CD4-positive, alpha-beta memory T cell (primary cell): ENCODE measurements at places on chromosomes 3 and 15.

DNA sequence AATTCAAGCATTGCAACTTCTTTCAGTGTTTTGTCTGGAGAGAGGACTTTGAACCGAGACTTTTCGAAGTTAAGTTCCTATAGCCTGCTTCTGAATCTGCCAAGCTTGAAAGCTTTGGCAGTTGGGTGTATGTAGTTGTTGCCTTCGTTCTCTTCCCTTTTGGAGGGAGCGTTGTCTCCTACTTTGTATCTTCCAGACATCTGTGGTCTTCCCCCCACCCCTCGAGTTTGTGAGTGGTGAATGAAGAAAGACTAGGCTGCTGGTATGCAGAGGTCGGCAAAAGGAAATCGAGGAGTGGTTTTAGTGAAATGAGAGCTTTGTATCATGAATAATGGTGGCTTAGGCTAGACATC is 1.3 kb downstream of the CTNNB1 start:
- peak; percentile 36 for DNase-seq

DNA sequence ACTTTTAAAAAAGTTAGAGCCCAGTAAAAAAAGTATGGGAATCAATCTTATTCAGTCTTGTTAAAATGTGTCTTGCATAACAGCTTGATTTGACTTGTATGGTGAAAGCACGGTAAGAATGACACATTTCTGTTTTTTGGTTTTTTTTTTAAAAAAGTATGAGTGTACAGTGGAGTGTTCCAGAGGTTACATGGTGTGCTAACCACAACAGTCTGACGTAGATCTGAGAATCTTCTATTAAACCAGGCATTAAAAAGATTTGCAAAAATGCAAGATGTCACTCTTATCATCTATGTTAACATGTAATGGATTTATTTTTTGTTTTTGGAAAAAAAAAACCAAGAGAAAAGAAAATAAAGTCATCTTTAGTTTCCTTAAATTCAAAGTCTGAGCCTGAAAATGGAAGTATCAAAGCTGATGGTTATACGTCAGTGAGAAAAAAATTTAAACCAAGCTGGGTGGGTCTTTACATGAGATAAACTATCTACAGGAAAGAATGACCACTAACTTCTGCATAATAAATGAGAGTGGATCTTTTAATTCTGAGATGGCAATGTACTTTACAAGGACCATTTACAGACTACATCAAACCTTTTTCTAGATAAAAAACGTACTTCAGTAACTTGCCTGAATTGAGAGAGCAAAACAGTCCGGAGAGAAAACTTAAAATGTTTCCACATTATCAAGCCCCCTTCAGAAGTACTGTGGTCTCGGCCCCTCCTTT is 1.6 kb downstream of the GABPB1 start:
- DNase-seq = peak; percentile 86

- DNase-seq = no peak
Observed at GRCh38 chr3:5426094-5426883, 238.8 kb downstream of the EDEM1 start.

DNA sequence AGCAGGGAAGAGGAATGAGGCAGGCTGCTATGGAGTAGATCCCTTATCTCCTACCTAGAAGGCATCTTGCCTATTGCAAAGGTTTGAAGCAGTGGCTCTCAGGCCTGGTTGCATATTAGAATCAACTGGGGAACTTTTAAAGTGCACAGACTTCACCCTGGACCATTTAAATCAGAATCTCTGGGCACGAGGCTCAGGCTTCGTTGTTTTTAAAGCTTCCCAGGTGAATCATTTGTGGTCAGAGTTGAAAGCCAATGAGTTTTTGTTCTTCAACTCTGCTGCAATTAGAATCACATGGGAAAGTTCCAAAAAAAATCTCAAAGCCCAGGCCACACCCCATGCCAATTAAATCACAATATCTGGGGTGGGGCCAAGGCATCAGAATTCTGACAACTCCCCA is 773.1 kb downstream of the AGBL1 start:
- no peak for DNase-seq

DNA sequence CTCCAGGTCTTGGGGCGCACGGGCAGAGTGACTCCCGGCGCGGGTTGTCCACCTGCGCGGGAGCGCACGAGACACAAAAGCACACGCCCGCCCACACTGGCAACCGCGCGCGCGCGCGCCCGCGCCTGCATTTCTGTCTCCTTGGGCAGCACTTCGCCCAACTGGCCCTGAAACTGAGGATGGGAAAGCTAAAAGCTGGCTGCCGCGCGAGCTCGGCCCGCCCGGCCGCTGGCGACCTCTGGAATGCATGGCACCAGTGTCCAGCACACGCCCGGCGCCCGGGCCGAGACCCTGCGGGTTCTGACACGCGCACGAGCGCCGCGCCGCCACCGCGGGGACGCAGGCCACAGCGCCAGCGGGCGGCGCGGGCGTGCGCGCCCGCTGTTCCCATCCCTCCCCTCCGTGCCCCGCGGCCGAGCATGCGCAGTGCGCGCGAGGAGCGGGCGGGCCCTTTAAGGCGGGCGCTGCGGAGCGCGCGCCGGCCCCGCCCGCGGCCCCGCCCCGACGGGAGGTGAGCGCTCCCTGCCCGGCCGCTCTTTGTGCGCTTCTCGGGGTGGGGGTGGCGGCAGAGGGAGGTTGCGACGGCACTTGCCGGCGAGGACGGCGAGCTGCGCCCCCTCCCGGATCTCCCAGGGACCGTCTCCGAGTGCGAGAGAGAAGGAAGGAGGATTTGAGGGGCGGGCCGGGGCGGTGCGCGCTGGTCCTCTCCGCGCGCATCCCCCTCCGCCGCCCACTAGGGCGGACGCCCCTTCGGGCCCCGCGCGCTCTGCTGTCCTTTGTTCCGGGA is 1.0 kb upstream of the MEX3B start:
- DNase-seq = peak; percentile 90

DNA sequence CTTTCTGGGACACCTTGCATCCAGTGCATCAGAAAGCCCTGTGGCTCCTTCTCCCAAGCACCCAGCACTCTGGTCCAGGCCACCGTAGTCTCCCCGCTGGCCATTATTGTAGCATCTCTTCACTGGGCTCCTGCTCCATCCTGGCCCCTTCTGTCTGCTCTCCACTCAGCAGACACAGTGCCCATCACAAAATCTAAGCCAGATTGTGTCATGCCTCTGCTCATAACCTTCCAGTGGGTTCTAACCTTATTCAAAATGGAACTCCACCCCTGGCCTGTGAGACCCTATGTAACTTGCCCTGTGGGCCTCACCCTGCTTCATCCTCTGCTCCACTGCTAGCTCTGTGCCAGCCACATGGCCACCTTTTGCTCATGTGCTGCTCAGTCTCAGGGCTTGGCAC is 31.7 kb upstream of the PRR23E start:
- DNase-seq = no peak

- DNase-seq = no peak
Observed at GRCh38 chr3:38986901-38987300, 64.8 kb downstream of the SCN11A start.

- no peak for DNase-seq
Observed at GRCh38 chr3:185930393-185931107, 7.3 kb downstream of the TRA2B start.

GRCh38 chr3:113132571-113132996 is 78.8 kb upstream of the BOC start:
- no peak for DNase-seq

DNA sequence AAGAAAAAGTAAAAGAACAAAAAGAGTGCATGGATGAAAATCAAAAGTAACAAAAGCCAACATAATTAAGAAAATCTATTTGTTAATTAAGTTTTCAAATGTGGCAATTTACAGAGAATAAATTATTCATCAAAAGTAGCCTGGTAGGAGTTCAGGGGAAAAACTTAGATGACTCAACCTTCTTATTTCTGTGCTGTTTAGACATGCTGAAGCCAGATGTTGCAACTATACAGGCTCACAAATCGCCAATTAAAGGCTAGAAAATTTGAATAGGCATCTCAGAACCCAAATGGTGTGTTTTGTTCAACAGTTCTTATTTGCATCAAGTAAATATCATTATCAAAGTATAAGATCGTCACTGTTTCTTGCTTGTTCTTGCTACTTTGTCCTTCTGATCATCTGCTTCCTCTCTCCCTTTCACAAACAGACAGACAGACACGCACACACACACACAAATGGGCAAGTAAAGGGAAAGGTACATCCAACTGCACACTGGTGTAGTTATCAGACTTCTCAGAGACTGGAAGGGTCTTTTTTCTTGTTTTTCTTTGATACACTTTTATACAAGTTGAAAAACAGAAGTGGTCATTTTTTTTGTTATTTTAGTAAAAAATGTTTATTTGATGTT is 572.2 kb downstream of the MECOM start:
- DNase-seq = no peak

- DNase-seq = no peak
Observed at GRCh38 chr3:182238126-182238525, 526.4 kb downstream of the SOX2 start.

- no peak for DNase-seq
Observed at GRCh38 chr3:21544076-21544462, 206.9 kb downstream of the ZNF385D start.

GRCh38 chr3:182385356-182385755 is 407.9 kb upstream of the ATP11B start:
- no peak for DNase-seq

GRCh38 chr3:43998370-43998835 is 243.3 kb upstream of the TOPAZ1 start:
- no peak for DNase-seq

DNA sequence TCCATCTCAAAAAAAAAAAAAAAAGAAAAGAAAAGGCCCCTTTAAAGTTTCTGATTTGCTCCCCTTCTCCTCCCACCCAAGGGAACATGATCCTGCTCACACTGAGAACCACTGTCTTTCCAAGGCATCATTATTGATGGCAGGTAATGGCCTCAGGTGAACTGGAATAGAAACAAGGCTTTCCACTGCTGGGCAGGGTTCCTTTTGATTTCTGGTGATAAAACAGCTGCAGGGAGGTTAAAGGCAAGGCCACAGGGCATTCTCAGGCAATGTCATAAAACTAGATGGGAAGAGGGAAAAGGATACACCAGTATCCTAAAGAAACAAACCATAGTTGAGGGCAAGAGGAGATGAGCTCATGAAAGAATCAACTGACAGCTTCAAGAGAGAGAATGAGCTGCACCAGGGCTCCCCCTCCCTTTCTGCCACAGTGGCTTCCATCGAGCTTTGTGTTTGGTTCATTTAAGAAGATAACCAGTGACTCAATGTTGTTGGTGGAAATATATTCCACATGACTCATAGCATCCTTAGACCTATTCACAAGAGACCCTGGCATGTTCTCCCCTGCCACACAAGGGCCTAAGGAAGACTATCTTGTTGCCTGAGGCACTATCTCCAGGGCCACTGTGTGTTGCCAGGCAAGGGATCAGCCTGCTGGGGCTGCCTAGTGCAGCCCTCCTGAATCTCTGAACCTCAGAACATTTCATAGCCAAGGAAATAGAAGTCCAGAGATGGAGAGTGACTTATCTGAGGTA is 86.4 kb downstream of the WDR76 start:
- no peak for DNase-seq

GRCh38 chr15:94970096-94970495 is 738.7 kb downstream of the MCTP2 start:
- DNase-seq = no peak

DNA sequence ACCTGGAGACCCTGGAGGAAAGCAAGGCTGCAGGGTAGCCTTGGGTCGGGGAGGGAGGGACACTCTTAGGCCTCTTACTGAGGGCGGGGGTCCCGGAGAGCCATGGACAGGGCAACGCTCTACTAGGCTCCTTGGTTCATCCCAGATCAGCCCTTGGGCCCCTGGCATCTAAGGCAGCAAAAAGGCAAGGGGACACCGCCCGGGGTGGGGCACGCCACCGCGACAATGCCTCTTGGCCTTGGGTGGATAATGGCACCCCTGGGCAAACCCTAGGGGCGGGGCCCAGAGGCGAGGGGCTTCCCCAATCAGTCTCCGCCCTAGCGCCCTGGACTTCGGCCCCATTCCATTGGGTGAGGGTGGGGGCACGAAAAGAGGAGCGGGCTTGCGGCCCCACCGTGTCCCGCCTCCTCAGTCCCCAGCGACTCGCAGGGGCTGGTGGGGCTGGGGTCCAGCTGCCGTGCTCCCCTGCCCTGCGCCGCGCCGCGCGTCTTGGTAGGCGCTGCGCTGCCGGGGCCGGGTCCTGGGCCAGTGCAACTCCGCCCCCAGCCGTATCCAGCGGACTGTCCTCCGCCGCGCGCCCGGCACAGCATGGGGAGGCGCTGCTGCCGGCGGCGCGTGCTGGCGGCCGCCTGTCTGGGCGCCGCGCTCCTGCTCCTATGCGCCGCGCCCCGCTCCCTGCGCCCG is at the start of gene CHST13:
Gene CHST13 (plus strand): TSS at position 411 of the 684 bp plus-strand sequence. CDS start 178 bp downstream, at position 589.
- DNase-seq = no peak

GRCh38 chr3:3177861-3178497 is 1.5 kb downstream of the CRBN start:
- DNase-seq = no peak

DNA sequence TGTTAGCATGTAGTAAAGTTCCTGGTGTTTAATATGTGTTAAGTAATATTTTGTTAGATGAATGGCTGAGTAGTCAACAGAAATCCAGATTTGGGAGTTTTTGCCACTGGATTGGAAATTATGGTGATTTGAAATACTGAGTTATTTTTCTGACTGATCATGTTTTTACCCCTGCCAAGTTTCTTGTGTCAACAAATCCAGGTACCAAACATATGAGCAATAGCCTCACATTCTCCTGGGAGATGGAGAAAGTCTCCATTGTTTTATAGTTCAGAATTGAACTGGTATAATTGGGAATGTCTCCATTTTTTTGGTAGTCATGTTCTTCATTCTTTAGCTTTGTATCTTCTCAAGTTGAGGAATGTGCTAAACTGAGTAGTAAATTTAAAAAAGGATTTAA is 767.2 kb upstream of the LMCD1 start:
- no peak for DNase-seq

DNA sequence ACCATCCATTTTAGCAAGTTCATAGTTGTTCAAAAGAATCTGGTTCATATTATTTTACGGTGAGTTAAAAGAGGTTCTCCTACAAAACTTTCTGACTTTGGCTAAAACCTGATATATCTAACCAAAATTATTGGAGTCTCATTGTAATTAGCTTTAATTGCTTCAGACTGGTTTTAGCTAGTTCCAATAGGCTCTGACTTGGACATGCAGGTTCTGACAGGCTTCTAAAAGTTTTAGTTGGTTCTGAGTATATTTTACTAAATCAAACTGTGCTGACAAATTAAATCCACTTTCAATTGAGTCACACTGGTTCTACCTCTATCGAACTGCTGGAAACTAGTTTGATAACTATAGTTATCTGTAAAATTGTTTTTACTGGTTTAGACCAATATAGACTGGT is 42.1 kb upstream of the RSL24D1 start:
- DNase-seq = no peak

- no peak for DNase-seq
Observed at GRCh38 chr3:178526291-178526690, 9.9 kb upstream of the KCNMB2 start.

DNA sequence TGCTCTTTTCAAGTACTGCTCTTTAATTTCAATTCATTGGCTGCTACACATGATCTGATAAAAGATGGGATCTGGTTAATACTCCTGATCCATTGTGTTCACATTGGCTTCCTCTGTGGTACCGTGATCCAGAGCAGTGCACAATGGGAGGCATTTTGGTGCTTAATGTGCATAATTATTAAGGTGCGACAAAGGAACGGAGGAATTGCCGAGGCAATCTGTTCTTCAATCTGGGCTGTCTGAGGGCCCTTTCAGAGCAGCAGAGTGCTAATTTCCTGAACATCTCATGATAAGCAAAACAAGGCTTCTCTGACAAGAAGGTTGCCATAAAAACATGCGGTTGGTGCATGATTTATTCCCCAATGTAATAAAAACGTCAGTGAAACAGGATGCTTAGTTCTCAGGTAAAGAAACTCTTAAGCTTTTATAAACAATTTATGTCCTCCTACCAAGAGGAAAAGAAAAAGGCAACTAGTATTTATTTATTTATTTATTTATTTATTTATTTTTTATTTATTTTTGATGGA is 64.0 kb upstream of the EPHA3 start:
- DNase-seq = no peak

GRCh38 chr3:9649791-9650521 is 651 bp downstream of the MTMR14 start:
- peak; percentile 46 for DNase-seq
